ENCODE measurements at places on chromosomes 12 and 14.

- DNase-seq, result peak; percentile 88
Measured at GRCh38 chr12:127191129-127191528, 1075.8 kb upstream of the TMEM132C start.

DNA sequence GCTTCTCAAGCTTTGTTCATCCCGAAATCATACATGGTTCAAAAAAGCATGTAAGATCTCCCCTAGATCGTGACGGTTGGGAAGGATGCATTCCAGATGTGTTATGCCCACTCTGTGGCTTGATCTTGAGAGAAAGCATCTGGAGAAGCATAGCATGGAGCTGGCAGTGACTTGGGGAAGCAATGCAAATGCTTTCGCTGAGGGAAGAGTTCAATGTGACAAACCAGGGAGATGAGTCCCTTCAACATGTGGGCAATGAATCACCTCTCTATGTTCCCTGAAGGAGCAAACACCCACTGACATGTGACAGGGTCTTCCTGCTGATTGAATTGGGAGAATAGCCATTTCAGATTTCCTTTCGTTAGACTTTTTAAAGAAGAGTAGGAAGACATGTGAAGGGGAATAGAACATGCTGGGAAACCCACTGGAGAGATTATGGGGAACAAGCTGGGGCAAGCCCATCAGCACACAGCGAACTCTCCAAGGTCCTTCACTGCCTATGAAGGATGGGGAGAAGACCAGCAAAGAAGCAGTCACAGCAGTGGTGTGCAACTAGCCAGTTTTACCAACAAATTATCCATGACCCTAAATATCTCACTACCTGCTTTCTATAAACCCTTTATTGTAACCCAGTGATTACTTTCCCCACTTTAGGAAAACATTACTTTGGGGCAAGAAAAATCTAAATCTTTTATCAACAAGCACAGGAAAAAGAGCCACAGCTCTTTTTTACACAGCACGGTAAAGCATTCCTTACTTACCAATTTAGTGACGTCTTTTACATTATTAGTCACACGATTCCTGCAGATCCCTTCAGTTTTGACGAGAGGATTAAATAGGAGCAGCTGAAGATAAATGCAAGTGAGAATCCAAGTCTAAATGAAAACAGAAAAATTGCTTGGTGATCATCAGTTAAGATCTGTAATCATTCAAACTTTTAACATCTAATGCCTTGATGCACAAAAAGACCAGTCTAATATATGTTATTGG, 35.0 kb downstream of the KITLG start:
- no peak for DNase-seq

DNA sequence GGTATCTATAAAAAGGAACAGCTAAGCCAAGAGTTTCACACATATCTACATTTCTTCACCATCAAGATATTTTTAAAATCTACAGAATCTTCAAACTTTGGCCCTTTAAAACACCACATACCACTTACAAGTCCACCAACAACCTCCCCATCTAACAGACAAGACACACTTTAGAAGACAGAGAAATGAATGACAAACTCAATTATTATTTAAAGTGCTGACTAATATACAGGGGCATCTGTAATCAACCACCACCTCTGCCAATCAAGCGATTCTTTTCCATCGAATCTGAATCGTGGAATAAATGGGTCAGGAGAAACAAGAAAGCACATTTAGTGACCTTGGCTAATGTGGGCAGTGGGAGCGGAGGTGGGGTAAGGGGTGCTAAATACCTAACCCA, 7.7 kb downstream of the SETD3 start:
- DNase-seq, result no peak

DNA sequence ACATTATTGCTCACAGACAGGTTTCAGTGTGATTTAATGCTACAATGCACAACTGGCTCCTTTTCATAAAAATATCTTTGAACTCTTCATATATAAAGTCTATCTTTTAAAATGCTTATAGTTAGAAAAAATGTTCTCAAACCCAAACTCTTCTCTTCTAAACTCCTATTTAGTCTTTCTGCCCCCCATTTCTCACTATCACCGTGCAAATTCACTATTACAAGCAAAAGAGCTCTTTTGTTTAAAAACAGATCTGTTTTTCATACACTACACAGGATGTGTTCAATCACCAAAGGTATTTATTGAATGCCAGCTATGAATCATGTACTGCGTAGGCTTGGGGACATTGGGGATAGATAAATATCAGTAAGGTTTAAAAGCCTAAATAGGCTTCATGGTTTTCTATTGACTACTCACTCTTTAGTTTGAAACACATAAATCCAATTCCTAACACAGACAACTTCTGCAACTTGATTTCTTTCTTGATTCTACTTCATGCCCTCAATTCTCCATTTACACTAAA, 692.3 kb downstream of the C12orf50 start:
- no peak for DNase-seq

- no peak for DNase-seq
Measured at GRCh38 chr14:73738518-73739173, 24.5 kb upstream of the PNMA1 start.

Measured in renal cortical epithelial cell (primary cell).